Stomach (tissue), 19 donors: ENCODE measurements at places on chromosomes 2 and 18.

DNA sequence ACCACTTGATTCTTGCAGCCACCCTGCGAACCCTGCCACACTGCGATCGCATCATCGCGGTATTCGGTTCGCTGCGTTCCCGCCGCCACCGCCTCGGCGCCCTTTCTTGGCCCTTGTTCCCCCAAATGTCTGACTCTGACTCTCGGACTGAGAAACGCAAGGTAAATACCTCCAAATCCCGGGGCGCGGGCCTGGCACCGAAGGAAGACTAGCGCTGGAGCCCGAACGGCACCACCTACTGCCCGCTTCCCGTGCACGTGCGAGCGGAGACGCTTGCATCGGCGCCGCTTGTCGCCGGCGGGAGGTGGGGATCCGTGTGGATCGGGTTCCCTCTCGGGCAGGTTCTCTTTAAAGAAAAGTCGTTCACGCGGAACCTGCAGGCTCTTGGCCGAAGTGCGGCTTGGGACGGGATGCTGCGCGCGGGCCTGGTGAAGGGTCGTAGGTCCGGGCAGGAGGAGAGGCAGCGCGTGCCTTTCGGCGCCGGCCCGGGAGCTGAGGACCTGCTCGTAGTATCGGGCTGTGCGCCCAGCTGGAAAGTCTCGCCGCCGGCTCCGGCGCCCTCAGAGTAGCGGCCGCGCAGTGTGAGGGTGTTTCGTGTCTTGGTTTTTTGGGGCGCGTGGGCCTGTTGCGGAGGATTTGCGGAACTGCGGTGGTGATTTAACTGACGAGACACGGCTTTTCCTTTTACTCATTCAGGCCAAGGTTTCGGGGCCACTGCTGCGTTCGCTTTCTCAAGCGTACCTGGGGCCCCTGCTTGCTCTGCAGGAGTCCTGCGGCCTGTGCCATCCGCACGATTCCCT lies 514 bp downstream of the BCL2L11 start:
- peak overlapping the region; percentile 74 for H3K4me3 ChIP-seq
- peaks cover 68% of the 10 kb centered on the region for H3K4me1 ChIP-seq
- peak overlapping the region; percentile 88 for H3K27ac ChIP-seq

DNA sequence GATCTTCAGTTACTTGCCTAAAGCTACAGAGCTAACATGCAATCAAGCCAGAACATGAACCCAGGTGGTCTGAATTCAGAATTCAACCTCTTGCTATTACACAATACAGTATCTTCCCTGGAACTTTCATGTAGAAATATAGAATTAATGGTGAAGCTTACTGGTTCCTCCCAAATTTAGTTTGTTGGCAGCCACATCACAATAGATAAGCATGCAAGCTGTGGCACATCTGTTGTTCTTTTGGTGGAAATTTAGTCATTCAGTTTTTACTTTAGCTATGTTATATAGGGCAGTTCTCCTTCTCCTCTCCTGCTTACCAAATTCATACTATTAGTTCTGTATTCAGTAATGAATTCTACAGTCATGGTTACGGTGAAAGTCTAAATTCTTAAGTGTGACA lies 101.0 kb upstream of the RNF152 start:
- H3K27ac ChIP-seq = no peak overlapping the region
- no peaks in the 10 kb centered on the region for H3K36me3 ChIP-seq
- peaks cover 5% of the 10 kb centered on the region for H3K4me1 ChIP-seq
- no peak for DNase-seq

- peak overlapping the region; percentile 57 for H3K4me3 ChIP-seq
- DNase-seq = peak; percentile 71
- no peak overlapping the region for H3K27ac ChIP-seq
- H3K4me1 ChIP-seq = no peaks in the 10 kb centered on the region
- peaks cover 75% of the 10 kb centered on the region for H3K27me3 ChIP-seq
Measured at GRCh38 chr2:196592331-196592910, 47.1 kb upstream of the CCDC150 start.

GRCh38 chr2:10202131-10202665 lies 79.7 kb downstream of the RRM2 start:
- no peak for DNase-seq
- no peaks in the 10 kb centered on the region for H3K36me3 ChIP-seq
- no peak overlapping the region for H3K4me3 ChIP-seq
- no peaks in the 10 kb centered on the region for H3K27me3 ChIP-seq

DNA sequence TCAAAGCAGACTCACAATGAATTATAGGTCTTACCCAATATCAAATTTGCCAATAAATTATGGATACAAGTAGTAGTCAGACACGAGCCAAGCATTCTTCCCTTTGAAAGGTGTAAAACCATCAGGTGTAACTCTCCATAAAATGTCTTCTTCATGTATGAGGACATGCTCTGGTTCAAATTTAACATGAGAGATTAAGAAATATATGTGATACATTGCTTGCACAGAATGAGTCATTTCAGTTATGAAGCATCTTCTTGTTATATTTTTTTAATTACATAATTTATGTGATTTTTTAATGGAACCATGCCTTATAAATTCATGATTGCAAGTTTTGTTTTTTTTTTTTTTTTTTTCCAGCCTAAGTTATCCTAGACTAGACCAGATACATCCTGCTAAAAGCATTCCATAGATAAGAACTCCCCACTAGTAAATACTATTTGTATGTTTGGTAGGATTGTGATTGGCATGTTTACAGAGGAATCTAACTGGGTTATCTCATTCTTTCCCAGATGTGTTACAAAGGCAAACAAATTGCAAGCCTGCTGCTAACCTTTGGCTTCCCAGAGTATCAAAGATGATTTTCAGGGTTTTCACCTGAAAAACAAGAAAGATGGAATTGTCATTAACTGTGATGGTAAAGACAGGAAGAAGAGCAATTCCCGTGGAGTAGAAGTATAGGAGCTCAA lies 621.9 kb downstream of the XIRP2 start:
- no peak overlapping the region for H3K4me3 ChIP-seq
- H3K27me3 ChIP-seq = no peaks in the 10 kb centered on the region
- H3K4me1 ChIP-seq = no peaks in the 10 kb centered on the region
- no peak for DNase-seq
- H3K27ac ChIP-seq = no peak overlapping the region

GRCh38 chr18:8623549-8624106 lies 14.4 kb downstream of the RAB12 start:
- H3K36me3 ChIP-seq = peaks cover 30% of the 10 kb centered on the region
- no peak for DNase-seq
- H3K4me1 ChIP-seq = peaks cover 17% of the 10 kb centered on the region
- no peaks in the 10 kb centered on the region for H3K27me3 ChIP-seq

DNA sequence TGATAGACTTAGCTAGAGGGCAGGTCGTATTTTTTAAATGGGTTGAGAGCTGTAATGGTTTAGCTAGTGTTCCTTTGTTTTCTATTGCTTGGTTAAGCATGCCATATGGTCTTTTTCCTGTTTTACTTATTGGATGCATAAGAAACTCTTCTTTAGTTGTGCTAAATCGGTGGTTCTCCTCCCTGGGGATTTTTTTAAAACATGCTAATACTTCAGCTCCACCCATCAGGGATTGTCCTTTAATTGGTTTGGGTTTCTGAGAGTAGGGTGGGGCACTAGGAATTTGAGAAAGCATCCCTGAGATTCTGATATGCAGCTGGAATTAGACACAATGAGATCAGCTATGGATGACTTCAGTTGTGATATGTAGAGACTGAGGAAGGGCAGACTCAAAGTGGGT lies 497.2 kb downstream of the THSD7B start:
- H3K27me3 ChIP-seq = no peaks in the 10 kb centered on the region
- DNase-seq = no peak
- H3K27ac ChIP-seq = no peak overlapping the region
- H3K36me3 ChIP-seq = no peaks in the 10 kb centered on the region

GRCh38 chr2:232327105-232328031 lies 51.2 kb upstream of the ALPP start:
- no peak overlapping the region for H3K27ac ChIP-seq
- no peak overlapping the region for H3K4me3 ChIP-seq
- no peaks in the 10 kb centered on the region for H3K27me3 ChIP-seq
- H3K36me3 ChIP-seq = peaks cover 10% of the 10 kb centered on the region

DNA sequence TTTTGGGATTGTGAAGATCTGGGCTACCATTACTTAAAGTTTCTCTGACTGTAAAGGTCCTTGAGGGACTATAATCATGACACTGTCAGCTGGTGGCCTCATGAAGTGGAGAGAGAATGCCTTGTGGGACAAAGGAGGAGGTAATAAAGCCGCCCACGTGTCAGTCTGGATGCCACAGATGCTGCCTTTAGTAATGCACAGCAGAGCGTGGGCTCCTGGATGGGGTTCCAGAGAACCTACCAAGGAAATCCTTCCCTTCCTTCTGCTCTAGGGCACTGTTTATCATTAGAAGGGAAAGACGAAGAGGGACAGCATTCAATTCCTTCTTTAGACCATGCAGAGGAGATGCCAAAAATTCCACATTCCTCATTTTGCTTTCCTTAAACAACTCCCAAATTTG lies 63.5 kb downstream of the COL5A2 start:
- H3K4me1 ChIP-seq = peaks cover 17% of the 10 kb centered on the region
- no peaks in the 10 kb centered on the region for H3K36me3 ChIP-seq
- H3K27me3 ChIP-seq = no peaks in the 10 kb centered on the region
- H3K27ac ChIP-seq = no peak overlapping the region

- no peaks in the 10 kb centered on the region for H3K27me3 ChIP-seq
- no peak for DNase-seq
- H3K4me3 ChIP-seq = no peak overlapping the region
Measured at GRCh38 chr2:121483846-121484245, 46.8 kb upstream of the RNU4ATAC start.

DNA sequence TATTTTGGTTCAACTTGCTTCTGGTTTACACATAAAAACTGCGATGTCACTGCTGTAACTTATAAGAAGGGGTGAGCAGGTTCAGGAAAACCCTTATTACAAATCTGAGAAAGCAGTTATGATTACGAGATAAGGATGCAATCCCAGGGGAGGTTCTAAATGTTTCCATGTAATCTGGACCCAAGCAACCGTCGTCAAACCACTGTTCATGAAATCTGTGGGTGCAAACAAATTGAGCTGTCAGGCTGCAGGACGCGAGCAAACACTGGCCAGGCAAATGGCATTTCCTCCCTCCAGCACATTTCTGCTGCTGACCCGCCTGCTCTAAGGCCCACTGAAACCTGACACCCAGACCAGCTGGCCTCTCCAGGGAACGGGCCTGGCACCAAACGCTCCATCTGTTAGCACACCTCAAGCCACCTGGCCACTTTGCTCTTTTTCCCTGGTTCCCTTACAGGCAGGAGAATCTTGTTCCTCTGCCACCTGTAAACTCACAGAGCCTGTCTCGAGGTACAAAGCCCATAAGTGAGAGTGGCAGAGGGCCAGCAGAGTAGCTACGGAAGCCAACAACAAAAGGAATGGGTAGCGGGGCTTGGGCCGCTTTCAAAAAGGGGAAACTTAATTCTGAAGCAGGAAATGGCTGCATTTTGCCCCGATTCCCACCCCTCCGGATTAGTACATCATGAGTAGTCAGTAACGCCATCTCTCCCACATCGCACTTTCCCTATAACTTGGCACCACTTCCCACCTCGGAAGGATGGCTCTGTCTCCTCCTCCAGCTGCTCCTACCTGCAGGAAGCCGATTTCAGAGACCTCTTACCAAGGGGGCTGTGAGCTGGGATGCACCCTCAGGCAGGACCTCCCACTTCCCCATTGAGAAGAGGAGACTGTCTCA lies 26.5 kb downstream of the CRACDL start:
- peak overlapping the region; percentile 90 for H3K27ac ChIP-seq
- no peaks in the 10 kb centered on the region for H3K36me3 ChIP-seq
- no peaks in the 10 kb centered on the region for H3K27me3 ChIP-seq
- peaks cover 47% of the 10 kb centered on the region for H3K4me1 ChIP-seq
- H3K4me3 ChIP-seq = peak overlapping the region; percentile 3

DNA sequence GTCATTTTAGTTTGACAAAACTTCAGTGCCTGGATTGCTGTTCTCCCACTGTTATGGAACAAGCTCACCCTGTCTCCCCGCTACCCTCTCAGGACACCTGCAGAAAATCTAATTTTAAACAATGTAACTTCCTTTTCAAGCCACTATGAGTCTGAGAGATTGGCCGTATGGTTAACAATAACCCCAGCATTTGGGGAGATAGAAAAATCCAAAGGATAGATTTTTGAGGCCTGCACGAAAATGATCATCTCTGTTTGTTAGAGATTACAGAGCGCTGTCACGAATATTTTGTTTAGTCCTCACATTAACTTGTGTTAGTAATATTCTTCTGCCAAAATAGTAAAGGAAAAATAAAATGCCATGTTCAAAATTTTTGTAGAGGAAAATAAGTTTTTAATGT lies 24.7 kb downstream of the CAB39 start:
- H3K27me3 ChIP-seq = no peaks in the 10 kb centered on the region
- no peak for DNase-seq
- H3K27ac ChIP-seq = no peak overlapping the region
- H3K36me3 ChIP-seq = peaks cover 21% of the 10 kb centered on the region
- no peak overlapping the region for H3K4me3 ChIP-seq

DNA sequence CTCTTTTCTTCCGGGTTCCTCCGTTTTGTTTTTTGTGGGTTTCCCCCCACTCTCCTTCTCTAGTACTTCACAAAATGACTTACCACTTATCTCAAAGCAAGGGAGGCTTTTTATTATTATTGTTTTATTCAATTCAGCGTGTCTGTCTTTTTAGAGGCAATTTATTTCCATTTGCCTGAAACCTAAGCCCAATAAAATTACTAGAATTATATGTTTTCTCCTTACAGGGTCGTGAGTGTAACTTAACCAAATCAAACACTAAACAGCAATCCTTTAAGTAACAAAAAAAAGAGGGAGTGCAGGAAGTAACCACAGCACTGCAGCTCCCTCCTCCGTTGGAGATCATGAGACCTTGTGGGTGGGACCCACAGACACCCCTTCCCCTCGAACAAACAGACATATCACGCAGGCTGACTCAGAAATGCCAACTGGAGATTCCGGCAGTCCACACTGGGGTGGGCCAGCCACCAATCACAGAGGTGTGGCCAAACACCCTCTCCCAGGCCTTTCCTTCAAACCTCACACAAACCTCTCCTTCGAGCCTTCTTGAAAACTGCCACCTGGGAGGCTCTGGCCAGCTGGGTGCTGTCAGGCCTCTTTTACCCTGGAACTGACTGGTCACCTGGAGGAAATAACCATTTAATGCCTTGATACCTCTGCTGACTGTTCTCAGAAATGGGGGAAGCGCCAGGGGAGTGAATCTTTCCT lies 207.1 kb upstream of the SMAD2 start:
- H3K4me1 ChIP-seq = peaks cover 45% of the 10 kb centered on the region
- H3K27ac ChIP-seq = peak overlapping the region; percentile 88
- no peaks in the 10 kb centered on the region for H3K36me3 ChIP-seq
- peak; percentile 69 for DNase-seq
- H3K27me3 ChIP-seq = no peaks in the 10 kb centered on the region
- peak overlapping the region; percentile 66 for H3K4me3 ChIP-seq

DNA sequence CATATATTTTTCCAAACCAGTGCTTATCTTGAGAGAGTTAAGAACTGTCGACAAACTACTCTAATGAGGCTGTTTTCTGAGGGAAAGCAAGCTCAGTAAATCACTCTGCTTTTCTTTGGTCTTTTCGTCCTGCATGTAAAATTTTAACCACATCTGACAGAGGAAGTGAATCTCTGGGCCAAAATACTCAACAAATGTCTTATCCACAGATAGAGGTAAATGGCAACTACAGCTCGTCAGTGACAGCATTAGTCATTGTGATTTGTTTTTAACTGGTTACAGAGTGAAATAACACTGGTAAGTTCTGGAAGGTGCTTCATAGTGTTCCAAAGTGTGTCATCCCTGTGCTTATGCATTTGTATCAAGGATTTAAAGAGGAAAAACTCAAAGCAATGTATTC lies 82.6 kb upstream of the SLC8A1 start:
- no peaks in the 10 kb centered on the region for H3K27me3 ChIP-seq
- no peaks in the 10 kb centered on the region for H3K4me1 ChIP-seq
- no peak overlapping the region for H3K27ac ChIP-seq

GRCh38 chr2:58540681-58541080 lies 299.6 kb upstream of the FANCL start:
- no peaks in the 10 kb centered on the region for H3K36me3 ChIP-seq
- no peaks in the 10 kb centered on the region for H3K27me3 ChIP-seq
- no peak for DNase-seq
- H3K4me3 ChIP-seq = no peak overlapping the region
- no peaks in the 10 kb centered on the region for H3K4me1 ChIP-seq
